ENCODE measurements at places on chromosomes 3 and 15. TPM values are rescaled to one million over a fixed set of nuclear protein-coding genes. Genes with fewer than 3 reads are reported as not detected.

MME gene
- total RNA-seq = 15.1 TPM

GDPGP1 gene
- total RNA-seq = 10.2 TPM

ANKRD34C gene
- total RNA-seq = not detected

PTPRG gene
- total RNA-seq = 41.0 TPM

SOX14 gene
- total RNA-seq = not detected

MYRIP gene
- total RNA-seq = 22.4 TPM

TM4SF18 gene
- 81.6 TPM for total RNA-seq

ZNF501 gene
- total RNA-seq = 6.7 TPM

VEPH1 gene
- total RNA-seq = 261 TPM

MORC1 gene
- not detected for total RNA-seq

PLCH1 gene
- total RNA-seq = 0.04 TPM

ILDR1 gene
- not detected for total RNA-seq

MINAR1 gene
- 0.92 TPM for total RNA-seq

PRR23C gene
- not detected for total RNA-seq

CCDC54 gene
- total RNA-seq = not detected

HOMER2 gene
- 0.46 TPM for total RNA-seq

CERS3 gene
- total RNA-seq = not detected

APH1B gene
- total RNA-seq = 14.3 TPM

DPPA2 gene
- not detected for total RNA-seq

GABRR3 gene
- total RNA-seq = not detected

Data from pulmonary artery endothelial cell (primary cell).